Natural killer cell (primary cell): ENCODE measurements at places on chromosomes 12 and 14. TPM values are rescaled to one million over a fixed set of nuclear protein-coding genes. Genes with fewer than 3 reads are reported as not detected.

DNA sequence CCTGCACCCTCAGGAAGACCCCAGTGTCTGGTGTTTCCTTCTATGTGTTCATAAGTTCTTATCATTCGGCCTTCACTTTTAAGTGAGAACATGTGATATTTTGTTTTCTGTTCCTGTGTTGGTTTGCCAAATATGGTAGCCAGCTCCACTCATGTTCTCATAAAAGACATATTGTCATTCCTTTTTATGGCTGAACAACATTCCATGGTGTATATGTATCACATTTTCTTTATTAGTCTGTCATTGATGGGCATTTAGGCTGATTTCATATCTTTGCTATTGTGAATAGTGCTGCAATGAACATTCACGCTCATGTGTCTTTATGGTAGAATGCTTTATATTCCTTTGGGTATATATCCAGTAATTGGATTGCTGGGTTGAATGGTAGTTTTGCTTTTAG is 645.1 kb downstream of the SLC16A7 start:
- DNase-seq: no peak

GRCh38 chr12:62301799-62302133 is 41.6 kb downstream of the USP15 start:
- DNase-seq: no peak

DNA sequence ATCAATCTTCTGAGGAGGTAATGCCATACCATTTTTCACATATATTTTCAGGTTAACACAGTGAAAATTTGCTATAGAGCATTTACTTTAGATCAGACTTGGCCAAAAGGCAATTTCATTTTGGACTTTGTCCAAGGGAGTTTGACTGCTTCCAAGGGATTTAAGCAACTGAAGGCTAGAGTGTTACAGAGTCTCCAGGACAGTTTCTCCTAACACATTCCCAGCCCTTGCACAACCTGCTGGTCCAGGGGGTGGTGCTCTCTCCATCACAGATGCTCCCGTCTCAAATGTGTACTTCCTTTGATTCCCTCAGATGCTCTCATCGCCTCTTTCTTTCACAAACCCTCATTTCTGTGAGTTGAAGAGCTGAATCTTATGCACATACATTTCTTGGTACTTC is 143.1 kb downstream of the TPH2 start:
- DNase-seq: no peak

DNA sequence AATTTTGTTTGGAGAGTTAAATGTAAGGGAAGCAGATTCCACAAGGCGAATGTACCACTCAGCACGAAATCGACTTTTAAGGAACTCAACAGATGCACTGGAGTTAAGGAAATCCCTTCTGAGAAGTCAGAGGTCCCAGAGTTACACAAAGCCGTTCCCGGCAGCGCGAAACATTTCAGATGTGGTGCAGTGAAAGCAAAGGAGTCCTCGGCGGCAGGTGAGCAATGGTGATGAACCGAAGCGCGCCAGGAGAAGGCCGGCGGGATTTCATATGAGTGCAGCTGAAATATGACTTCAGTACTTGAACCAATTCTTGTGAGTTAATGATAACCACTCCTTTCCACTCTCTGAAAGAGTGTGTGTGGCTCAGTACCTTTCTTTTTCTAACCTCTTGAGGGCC is 183.2 kb downstream of the GRIP1 start:
- no peak for DNase-seq

DNA sequence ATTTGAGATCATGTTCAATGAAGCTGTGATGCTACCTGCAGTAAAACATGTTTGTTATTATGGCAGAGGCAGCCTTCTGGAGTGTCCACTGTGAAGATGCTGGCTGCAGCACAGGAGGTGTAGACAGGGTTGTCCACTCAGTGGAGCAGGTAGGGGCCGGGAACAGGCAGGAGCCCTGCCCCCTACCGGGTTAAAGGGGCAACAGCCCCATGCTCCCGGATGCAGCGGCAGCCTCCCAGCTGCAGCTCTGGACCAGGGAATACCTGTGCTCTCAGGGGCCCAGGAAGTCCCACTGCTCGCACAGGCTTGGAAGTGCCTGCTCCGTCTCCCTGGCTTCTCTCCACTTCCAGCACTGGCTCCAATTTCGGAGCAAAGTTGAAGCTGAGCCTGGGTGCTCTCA is 401.6 kb downstream of the FOXG1 start:
- DNase-seq: no peak

DNA sequence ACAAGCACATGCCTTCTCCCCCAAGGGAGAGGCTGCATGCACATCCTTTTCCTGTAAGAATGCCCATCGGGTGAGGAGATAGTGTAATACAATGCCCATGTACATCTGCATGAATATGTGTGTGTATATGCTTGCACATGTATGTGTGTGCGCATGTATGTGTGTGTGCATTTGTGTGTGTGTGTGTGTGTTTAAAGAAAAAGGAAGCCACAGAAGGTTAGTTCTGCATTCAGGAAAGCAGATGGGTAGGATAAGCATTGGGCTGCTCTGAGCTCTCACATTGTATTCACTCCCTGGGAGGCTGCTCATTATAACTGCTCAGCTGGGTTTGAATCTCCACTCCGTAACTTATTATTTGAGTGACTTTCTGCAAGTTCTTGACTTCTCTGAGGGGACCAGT is 74.3 kb downstream of the GALNT8 start:
- no peak for DNase-seq

Gene SRGAP1
- 0.10 TPM for total RNA-seq
